ENCODE measurements at places on chromosomes 5 and 9.

- DNase-seq, result no peak
These were observed 168.8 kb downstream of the RAPGEF6 start for GRCh38 chr5:131466171-131466766.

- DNase-seq, result no peak
These were observed 8.7 kb downstream of the TAS2R1 start for GRCh38 chr5:9621379-9621903.

GRCh38 chr9:114790521-114790920 lies 15.3 kb downstream of the TNFSF15 start:
- no peak for DNase-seq

GRCh38 chr5:124923131-124923530 lies 176.7 kb upstream of the ZNF608 start:
- no peak for DNase-seq

GRCh38 chr9:99235069-99235468 lies 13.0 kb downstream of the SEC61B start:
- DNase-seq, result no peak

Measured in D721Med (cell line).